ENCODE measurements at places on chromosomes 11 and 22.

- DNase-seq: no peak
Measured at GRCh38 chr22:22460060-22460459, 48.5 kb downstream of the ZNF280B start.

DNA sequence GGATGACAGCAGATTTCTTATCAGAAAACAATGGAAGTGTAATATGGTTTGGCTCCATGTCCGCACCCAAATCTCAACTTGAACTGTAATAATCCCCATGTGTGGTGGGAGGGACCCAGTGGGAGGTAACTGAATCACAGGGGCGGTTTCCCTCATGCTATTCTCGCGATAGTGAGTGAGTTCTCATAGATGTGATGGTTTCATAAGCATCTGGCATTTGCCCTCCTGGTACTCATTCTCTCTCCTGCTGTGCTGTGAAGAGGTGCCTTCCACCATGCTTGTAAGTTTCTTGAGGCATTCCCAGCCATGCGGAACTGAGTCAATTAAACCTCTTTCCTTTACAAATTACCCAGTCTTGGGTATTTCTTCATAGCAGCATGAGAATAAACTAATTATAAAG is 81.0 kb upstream of the SCUBE2 start:
- DNase-seq: no peak

- DNase-seq: peak; percentile 16
Measured at GRCh38 chr11:100687630-100688395, 725 bp downstream of the ARHGAP42 start.

GRCh38 chr11:38680166-38680565 is 2082.1 kb upstream of the RAG2 start:
- no peak for DNase-seq

DNA sequence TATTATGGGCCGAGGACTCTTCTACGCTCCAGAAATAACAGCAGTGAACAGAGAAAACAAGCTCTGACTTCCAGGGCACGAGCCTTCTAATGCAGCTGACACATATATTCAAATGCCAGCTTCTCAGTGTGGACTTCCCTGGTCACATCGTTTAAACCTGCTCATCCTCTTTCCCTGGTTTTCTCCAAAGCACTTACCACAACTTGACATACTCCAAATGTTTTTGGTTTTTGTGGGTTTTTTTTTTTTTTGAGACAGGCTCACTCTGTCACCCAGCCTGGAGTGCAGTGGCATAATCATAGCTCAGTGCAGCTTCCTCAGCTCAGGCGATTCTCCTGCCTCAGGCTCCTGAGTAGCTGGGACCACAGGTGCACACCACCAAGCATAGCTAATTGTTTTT is 105.5 kb downstream of the MICAL3 start:
- no peak for DNase-seq

DNA sequence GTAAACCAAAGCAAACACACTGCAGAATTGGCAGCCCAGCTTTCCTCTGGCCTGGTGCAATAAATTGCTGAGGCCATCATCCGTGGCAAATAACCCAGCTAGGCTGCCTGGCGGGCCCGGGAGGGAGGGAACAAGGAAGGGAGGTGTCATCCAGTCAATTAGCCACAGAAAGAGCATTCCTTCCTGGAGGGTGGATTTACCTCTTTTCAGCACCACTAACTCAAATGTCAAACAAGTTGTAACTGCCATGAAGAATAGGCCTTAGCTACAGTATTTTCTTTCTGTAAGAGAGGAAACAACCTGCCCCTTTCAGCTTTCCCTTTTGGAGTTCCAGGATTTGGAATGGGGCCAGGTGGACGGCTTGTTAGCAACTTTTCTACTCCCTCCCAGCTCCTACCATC is 163.8 kb upstream of the BDNF start:
- DNase-seq: no peak

- DNase-seq: no peak
Measured at GRCh38 chr11:2480874-2481220, 36.0 kb downstream of the KCNQ1 start.

DNA sequence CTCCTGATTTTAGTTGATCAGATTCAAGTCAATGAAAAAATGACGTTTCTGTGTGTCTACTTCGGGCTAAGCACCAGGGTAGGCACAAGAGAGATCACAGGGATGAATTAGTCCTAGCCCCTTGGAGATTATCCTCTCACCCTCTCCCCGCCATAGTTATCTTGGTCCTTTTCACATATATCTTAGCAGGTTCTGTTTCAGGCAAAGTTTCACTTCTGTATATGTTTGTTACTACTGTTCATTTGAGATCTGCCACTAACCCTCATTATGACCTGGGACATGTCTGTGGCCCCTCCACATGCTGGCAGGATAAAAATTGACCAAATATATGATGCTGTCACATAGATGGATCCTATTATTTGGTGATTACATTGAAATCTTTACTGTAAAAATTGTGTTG is 186.1 kb downstream of the AASDHPPT start:
- DNase-seq: no peak

- no peak for DNase-seq
Measured at GRCh38 chr11:85800595-85801342, 10.2 kb downstream of the SYTL2 start.

- DNase-seq: no peak
Measured at GRCh38 chr22:32527756-32528155, 53.1 kb downstream of the FBXO7 start.

- no peak for DNase-seq
Measured at GRCh38 chr11:131923309-131923708, 552.9 kb downstream of the NTM start.

DNA sequence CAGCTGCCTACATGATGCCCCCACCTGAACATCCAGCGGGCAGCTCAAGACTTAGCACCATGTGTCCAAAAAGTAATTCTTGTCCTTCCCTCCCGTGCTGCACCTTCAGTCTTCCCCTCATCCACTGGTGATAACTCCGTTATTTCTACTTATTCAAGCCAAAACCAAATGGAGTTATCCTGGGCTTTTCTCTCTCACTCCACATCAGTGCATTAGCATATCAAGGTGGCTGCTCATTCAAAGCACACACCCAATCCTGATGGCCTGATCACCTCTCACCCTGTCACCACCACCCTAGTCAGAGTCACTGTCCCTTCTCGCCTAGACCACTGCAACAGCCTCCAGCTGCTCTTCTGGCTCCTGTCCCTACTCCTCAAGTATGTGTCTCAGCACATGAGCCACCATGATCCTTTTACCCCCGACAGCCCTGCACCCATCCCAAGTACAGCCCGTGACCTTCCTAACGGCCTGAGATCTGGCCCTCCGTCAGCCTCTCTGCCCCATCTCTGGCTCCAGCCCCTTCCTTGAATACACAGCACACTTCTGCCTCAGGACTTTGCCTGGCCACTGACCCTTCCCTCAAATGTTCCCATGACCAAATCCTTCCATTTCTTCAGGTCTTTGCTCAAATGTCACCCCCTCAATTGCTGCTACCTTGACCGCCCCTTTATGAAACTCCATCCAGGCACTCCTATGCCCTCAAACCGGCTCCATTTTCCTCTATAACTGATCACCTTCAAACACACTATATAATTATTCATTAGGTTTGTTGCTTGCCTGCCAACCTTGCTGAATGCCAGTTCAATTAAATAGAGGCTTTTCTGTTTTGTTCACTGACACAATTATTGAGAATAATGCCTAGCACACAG is 19.7 kb upstream of the SLC25A1 start:
- no peak for DNase-seq

DNA sequence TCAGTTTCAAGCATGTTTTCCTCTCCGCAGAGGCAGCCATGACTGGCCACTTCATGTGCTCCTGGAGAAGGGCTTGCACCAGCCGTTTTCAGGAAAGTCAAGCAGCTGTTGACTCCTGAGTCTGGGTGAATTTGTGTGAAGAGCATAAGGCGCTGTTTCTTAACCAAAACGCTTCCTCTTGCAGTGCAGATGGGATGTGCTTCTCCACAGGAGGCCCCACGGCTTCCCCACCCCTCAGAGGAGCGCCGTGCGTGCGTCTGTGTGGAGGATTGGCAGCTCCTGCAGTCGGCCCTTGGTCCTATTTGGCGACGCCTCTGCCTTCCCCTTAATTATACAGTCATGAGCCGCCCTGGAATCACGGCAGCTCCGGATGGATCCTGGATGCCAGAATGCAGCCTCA is 54.1 kb upstream of the B3GAT1 start:
- no peak for DNase-seq

DNA sequence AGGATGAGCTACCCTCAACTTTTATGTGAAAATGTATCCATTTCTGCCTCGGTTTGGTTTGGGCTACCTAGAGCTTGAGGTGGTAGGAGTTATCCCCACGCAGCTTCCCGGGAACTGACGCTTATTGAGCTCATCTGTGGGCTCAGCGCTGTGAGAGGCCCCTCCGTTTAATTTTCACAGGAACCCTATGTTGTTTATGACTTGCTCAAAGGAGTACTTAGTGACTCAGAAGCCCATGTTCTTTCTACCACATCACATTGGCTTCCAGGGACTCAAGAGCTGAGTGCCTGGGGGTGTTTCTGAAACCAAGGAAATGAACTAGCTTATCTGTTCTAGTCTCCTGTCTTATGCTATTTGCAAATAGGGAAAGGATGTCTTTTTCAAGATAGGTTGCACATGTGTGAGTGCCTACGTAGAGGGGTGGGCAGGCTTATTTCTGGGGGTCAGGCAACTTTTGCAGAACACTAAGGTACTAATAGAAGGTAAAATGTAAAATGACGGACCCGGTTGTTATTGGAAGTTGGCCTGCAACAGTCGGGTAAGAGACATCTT is 40.5 kb downstream of the MICAL2 start:
- no peak for DNase-seq

DNA sequence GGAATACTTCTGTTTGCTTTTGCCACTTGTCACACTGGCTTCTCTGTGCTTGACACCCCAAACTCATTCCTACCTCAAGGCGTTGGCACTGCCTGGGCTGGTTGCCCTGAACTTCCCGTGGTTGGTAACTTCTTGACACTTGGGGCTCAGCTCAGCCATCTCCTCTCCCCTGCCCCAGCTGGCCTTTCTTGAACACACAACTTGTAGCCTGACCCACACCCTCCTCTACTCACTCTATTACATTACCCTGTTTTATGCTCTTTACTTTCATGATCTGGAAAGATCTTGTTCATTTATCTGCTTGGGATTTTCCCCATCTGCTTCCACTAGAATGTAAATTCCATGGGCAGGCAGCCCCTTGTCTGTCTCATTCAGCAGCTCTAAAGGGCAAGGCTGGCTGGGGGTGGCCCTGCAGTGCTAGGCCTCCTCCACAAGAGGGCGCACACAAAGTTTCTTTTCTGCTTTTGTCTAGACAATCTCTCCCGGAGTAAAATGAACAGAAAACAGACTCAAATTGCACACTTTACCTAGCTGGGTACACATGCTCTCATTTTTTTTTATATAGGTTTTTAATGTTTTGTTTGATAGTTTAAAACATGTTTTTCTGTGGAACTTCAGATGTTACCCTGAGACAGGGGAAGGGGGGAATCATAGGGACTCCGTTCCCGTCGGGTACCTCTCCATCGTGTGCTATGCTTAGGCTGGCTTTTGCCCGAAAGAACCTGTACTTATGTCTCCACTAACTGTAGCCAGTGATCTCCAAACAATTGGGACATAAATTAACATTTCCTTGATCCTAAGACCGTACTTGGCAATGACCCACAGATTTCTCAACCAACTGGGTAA is 16.4 kb upstream of the MRGPRX2 start:
- DNase-seq: peak; percentile 64

GRCh38 chr11:124211321-124211720 is 28.2 kb downstream of the OR10D3 start:
- DNase-seq: no peak

DNA sequence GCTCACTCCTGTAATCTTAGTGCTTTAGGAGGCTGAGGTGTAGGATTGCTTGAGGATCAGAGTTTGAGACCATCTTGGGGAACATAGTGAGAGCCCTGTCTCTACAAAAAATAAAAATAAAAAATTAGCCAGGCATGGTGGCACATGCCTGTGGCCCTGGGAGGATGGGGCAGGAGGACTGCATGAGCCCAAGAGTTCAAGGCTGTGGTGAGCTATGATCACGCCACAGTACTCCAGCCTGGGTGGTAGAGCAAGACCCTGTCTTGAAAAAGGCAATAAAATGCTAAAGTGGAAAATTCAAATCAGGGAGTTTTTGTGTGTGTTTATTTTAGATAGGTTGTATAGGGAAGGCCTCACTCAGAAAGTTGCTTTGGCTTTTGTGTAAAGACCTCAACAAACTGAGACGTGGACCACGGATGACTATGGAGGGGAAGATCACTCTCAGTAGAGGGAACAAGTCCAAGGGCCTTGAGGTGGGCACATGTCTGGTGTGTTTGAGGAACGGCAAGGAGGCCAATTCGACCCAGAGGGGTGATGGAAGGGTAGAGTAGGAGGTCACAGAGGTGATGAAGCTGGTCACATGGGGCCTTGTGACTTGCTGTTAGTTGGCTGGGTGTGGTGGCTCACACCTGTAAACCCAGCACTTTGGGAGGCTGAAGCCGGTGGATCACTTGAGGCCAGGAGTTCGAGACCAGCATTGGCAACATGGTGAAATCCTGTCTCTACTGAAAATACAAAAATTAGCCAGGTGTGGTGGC is 35.7 kb downstream of the WEE1 start:
- no peak for DNase-seq

Measured in activated T-cell treated with anti-CD3 and anti-CD28 coated beads, Interleukin-2, amount 50 U/mL, for 1 hour (primary cell).